ENCODE measurements at places on chromosomes 3 and 15.

DNA sequence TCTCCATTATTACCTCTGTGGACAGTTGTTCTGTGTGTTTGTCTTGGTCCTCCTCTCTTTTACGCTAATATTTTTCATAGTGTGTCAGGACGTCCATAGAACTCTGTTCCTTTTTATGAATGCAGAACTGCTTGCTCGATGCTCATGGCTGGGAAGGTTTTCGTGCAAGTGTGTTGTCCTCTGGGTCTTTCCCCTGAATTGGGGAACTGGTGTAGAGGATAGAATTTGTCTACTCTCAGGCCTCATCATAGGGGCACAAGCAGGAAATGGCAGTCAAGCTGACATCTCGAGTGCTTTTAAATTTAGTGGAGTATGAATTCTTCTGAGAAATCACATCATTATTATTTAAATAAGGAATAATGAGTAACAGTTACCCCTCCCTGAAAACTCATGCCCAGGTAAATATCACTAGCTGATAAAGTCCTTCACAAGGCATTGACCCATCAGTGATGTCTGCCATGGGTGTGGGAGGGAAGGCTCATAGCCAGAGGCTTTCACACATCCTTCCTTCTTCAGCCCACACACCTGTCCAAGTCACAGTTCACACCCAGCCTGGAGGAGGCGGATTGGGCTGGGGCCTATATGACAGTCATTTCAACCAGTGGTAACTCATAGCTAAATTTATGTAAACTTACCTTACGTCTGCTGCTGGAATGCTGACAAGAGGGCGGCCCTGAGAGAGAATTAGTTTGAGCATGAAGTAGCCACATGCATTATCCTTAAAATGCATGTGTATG lies 226.1 kb downstream of the PLCL2 start:
- DNase-seq, result no peak

- DNase-seq, result no peak
Measured at GRCh38 chr15:99630607-99631131, 64.9 kb downstream of the MEF2A start.

- DNase-seq, result no peak
Measured at GRCh38 chr3:64728428-64728827, 40.6 kb upstream of the ADAMTS9 start.

GRCh38 chr3:46049093-46049492 lies 21.8 kb upstream of the XCR1 start:
- no peak for DNase-seq

DNA sequence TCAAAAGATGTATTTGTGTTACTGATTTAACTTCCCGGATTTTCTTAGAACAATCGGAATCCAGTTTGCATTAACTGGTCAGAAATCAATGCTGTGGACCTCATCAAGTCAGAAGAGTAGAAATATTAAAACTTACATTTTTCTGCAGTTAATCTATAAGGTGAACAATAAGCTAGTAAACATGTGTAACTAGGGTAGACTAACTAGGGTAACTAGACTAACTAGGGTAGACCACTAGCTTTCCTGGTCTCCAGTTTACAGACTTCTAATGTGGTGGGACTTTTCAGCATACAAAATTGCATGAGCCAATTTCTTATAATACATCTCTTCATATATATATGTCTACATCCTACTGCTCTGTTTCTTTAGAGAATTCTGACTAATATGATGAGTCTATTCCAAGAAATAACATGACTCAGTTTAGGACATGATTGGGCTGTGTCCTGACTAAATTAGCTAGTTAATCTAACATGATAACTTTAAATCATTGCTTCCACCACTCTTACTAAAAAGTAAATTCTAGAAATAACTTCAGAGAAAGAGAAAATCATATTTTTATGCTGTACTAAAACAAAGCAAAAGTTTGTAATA lies 5.3 kb downstream of the PLSCR2 start:
- no peak for DNase-seq

DNA sequence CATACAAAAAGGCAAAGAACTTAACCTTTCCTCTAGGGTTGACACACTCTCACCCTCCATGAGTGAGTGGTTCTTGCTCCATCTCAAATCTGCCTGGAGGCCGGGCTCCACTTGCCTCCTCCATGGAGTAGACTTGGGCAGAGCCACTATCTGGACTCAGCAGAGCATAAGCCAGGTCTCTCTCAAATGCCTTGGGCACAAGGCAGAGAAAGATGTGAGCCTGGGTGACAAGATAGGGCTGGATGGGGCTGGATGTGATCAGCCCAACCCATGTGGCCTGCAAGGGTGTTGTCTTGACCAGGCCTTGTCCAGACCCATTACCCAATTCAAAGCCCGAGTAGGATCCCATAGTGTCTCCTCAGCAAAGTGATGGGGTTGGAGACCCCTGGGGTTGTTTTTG lies 4.2 kb upstream of the RPL29 start:
- no peak for DNase-seq

GRCh38 chr3:197478746-197479668 lies 76.8 kb downstream of the BDH1 start:
- DNase-seq, result no peak

Measured in lower lobe of right lung (tissue), 2 donors.